ENCODE measurements at places on chromosomes 3 and 15.
A peak's percentile ranks its signal among the peaks of the same experiment; 100 is the strongest.

DNA sequence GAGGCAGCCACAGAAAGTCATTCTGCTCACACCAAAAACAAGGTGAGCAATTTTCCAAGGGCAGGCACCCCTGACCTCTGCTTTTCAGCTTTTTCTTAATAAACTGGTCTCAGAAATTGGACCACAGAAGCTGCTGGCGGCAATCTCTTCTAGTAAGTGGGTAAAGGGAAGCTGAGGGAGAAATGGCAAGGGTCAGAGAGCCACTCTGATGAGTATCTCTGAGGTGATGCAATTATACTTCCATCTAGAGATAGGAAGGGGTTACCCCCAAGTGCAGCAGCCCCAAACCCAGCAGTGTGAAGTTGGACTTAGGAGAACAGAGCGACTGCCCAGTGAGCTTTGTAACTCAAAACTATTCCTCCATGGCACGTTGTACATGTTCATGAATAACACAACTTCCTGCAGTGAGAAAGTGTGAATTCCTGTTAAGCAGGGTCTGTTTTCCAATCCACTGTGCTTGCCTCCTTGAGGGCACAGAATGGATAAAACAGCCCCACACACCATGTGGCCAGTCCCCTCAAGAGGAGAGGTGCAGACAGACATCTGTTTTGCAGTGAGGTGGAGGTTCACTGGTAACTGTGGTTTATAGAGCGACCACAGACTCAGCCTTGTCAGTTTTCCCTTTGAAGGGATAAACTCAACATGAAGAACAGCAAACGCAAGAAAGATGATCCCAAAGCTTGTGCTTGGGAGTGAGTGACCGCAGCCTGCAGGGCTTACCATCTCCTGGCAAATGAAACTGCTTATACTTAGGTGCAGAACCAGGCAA is 683.4 kb upstream of the CFAP20DC start:
- DNase-seq = no peak

GRCh38 chr15:41985236-41986160 is 13.1 kb upstream of the EHD4 start:
- no peak for DNase-seq

- DNase-seq = no peak
Observed at GRCh38 chr3:86229086-86229774, 761.7 kb downstream of the VGLL3 start.

DNA sequence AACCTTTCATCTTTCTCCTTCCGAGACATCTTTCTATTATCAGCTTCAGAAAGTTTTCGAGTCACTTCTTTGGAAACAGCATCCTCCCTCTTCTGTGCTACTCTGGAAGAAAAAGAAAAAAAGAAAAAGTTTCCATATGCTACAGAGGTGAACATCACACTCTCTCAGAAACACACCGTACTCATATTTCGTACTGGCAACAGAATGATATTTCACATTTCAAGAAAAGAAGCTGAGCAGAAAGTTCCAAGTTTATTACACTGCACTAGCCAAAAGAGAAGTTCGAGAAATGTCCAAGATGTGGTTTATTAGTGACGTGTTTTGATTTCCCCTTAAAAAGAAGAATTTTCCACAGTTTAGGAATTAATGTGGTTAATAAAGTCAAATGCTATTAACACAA is 6.0 kb downstream of the SSR3 start:
- no peak for DNase-seq

GRCh38 chr15:78616506-78616905 is 4.3 kb downstream of the CHRNA3 start:
- no peak for DNase-seq

DNA sequence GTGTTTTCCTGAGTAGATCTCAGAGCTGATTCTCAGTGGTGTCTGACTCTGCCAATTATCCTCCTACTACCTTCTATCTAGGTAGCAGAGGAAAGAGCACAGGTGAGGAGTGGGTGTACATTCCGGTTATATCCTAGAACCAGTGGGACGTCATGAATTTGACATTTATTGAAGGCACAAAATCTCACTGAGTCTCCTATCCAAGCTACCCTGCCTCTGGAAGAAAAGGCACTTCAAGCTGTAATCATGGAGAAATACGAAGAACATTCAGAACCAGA is 952.2 kb downstream of the TUSC7 start:
- DNase-seq = no peak

DNA sequence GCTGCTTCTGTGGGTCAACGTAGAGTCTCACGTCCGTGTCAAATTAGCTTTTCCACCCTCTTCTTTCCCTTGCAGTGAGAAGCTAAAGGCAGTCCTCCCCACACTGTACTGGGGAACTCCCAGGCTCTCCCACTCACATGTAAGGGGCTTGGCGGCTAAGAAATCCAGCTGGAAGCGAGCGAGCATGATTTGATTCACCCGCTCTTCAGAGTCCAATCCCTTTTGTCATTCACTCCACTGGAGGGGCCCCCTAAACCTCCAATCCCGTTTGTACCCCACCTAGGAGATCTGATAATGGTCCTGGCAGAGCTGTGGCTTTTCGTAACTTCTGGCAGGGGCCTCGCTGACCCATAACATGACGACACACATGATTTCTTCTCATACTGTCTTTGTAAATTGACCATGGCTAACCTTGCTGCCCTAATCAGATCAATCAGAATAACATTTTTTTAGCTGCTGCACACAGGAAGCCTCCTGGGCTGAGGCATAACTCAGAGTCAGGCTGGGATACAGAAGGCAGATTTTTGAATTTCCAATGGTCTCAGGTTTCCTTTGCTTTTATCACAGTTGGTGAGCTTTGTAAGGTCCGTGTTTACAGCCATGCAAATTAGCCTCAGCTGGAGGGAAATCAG is 235.2 kb downstream of the GREM1 start:
- no peak for DNase-seq

DNA sequence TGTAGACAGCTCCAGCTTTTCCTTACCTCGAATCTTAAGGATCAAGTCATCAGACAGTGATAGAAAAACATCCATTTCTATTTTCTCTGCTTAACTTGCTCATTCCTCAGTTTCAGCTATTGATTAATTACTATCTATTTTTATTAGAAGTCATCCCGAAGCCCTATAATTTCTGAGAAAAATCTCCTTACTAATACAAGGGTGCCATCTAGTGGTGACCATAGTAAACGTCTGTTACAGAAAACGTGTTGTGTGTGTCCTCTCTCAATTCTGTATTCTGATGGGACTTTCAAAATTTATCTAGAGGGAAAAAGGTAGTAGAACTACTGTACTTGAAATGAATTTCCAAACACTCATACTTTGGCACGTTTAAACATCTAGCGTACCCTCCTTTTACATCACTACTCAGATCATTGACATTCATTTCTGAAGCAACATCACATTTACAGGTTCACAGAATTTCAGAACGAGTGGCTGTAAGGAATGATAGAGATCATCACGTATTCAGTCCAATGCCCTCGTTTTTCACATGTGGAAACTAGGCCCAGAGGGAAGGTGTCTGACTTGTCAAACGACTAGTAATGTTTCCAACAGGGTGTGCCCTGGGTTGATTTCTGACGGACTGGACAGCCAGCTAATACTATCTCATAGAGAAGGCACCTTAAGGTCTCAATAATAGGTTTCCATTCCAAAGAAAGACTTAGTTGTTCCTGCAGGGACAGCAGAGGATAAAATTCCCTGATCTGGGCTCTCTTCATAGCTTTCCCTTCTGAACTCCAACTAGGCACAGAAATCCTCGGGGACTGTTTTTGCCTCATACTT is 25.6 kb downstream of the HACD2 start:
- no peak for DNase-seq

DNA sequence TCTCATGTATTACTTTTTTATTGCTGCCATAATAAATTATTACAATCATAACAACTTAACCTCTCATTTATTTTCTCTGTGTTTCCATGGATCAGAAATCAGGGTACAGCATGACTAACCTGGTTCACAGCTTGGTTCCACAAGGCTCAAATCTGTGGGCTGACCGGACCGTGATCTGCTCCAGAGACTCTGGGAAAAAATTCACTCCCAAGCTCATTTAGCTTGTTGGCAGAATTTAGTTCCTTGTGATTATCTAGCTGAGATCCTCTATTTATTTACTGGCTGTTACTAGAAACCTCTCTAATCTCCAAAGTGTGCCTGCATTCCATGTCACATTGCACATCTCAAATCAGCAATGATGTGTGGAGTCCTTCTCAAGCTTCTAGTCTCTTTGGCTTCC is 386.6 kb downstream of the DIPK2A start:
- no peak for DNase-seq

GRCh38 chr3:72185549-72186399 is 400.8 kb upstream of the PROK2 start:
- no peak for DNase-seq

- DNase-seq = no peak
Observed at GRCh38 chr3:122356402-122356801, 26.6 kb downstream of the MIX23 start.

DNA sequence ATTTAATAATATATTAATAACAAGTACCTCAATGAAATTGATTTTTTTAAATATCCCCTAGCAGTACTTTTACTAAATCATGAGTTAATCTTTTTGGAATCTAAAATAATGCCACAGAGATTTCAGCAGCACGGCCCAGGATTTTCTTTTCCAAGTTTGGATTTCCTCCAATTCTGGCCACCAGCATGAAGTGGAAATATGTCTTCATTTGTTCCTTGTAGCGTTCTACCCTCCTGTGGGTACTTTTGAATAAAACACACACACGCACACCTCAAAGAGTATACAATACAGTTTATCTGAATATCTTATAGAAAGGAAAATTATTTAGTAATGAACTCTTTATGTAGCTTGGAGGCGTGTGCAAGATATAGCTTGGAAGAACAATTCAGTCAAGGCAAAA is 125.1 kb upstream of the STT3B start:
- no peak for DNase-seq

- no peak for DNase-seq
Observed at GRCh38 chr3:197750858-197751737, 1.4 kb downstream of the FYTTD1 start.

DNA sequence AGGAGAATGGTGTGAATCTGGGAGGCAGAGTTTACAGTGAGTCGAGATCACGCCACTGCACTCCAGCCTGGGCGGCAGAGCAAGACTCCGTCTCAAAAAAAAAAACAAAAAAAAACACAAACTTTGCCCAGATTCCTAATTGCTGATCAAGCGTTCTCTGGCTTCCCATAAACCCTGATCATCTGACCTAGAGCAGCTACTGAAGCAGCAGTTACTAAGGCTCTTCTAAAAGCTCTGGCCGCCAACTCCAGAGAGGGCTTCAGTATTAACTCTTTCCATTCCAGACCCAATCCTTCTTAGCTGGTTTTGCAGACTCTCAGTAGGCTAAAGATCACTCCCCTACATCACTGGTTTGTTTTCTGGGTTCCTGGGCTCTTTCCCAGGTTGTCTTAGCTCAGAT is 201.6 kb downstream of the IGSF11 start:
- DNase-seq = no peak

GRCh38 chr3:50147861-50148260 is 7.3 kb upstream of the SEMA3F start:
- no peak for DNase-seq

DNA sequence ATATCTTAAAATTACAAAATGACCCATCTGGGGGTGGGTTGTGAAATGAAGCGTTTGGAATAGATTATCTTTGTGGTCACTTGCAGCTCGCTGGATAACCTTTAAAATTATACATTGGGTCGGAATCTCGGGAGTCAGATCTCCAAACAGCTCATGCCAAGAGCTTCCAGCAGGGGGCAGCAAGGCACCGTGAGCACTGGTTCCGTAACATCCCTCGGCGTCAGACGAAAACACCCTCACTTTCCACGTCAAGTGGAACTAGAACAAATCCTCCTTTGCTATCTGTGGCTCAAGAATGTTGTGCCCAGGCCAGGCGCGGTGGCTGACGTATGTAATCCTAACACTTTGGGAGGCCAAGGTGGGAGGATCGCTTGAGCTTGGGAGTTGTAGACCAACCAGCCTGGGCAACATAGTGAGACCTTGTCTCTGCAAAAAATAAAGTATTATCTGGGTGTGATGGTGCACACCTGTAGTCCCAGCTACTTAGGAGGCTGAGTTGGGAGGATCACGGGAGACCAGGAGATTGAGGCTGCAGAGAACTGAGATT is 31.1 kb downstream of the UMPS start:
- DNase-seq = peak; percentile 40

DNA sequence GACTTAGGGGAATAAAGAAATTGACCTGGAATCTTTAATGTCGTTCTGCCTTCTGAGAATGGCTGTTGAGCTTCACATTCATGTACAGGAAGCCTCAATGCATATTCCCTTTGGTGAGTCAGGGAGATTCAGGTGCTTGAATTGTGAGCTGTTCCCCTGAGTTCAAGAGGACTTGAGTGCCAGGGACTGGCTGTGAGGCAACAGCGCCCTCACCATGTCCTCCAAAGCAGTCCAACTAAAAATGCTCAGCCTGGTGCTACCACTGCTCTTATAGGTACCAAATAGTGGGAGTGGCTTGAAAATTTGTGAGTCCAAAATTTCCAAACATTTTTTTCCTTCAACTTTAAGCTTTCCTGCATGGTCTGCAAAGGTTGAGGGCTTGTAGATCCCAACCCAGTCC is 54.1 kb downstream of the LEO1 start:
- DNase-seq = no peak

DNA sequence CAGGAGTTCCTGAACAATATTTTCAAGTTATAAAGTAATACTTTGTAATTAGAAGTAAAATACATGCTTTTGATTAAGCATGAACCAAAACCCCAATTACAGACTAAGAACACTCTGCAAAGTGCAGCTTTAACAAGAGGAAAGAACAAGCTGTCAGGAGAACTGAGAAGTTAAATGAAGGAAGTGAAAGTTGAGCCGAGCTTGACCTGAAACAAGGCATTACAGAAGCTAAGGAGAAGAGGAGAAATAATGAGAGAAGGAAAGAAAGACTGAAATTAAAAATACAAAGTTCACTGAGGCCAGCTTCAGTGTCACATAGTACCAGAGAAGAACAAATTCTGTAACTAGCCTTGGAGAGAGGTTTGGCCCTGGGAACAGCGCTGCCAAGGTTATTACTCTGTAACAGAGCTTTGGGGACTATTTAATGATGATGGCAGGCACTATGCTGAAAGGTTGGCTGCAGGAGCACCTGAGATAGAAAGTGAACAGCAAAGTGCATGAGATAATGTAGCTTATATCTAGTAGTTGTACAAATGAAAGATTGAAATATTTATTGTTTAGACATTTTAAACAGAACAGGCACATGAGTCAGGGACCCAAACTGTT is 241.9 kb upstream of the PEX5L start:
- DNase-seq = peak; percentile 49

DNA sequence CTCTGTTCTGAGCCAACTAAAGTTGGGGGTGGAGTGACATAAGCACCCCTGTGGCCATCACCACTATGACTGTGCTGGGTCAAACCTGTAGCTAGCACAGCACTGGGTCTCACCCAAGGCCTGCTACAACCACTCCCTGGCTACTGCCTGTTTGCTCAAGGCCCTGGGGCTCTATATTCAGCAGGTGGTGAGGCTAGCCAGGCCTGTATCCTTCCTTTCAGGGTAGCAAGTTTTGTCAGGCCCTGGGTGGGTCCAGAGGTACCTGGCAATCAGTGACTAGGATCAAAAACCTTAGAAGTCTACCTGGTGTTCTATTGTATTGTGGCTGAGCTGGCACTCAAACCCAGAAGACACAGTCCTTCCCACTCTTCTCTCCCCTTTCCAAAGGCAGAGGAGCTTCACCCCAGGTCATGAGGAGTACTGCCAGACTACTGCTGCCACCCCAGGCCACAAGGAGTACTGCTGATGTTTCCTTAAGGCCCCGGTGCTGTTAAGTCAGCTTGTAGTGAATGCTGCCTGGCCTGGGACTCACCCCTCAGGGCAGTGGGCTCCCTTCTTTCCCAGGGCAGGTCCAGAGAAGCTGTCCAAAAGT is 170.8 kb downstream of the IGSF11 start:
- no peak for DNase-seq

Measured in GM12864 (cell line).